Eye (tissue), 1 donor: ENCODE measurements at places on chromosomes 11 and 22.

- DNase-seq = no peak
These were observed 134.0 kb downstream of the HIPK3 start for GRCh38 chr11:33390944-33391892.

DNA sequence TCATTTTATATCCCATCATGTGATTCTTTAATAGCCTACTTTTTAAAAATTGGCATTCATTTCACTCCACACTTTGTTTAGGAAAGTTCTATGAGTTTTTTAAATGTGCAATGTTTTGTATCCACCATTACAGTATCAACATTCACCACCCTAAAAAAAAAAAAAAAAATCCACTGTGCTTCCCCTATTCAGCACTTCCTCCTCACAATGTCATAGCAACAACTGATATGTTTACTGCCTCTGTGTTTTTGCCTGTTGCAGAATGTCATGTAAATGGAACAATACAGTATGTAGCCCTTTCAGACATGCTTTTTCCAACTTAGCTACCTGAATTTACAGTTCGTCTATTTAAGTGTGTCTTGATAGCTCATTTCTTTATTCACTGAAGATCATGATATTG is 754.2 kb downstream of the FAM181B start:
- DNase-seq = no peak

DNA sequence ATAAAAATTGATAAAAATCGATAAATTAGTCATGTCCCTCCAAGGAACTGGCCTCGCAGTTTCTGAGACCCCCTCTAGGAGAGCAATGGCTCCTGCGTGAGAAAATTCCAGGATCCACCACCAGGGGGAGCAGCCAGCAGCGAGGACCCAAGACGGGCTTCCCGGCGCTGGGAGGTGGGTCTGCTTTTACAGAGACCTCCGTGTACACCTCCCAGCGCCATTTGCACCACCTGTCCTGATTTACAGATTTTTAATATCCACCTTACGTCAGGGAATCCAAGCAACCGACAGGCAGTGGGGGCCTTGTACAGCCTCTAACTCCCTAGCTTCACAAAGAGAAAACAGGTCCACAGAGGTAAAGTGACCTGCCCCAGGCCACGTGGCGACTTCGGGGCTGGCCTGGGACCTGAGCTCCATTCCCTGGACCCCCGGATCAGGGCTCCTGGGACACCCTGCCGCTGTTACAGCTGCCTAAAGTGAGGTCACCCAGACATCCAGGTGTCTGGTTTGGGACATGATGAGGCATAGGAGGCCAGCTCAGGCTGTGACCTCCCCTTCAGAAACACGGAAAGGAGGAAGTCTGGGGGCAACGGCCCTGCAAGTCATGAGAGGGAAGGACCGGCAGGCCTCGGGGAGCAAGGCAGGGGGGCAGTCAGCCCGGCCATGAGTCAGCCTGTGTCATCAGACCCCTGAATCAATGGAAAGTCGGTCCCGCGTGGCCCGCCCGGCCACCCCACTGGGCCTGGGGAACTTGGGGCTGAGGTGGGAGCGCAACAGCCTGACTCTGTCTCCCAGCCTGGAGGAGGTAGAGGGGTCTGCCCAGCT is 3.5 kb downstream of the OSM start:
- DNase-seq = peak; percentile 95

DNA sequence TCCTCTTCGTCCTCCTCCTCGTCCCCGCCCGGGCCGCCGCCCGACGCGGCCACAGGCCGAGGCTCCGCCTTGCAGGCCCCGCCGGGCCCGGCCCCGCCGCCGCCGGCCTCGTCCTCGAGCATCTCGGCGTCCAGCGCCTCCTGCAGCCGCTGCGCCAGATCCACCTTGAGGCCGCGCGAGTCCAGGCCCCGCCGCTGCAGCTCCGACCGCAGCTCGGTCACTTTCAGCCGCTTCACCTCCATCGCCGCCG is 417 bp downstream of the HNRNPUL2 start:
- DNase-seq = no peak

DNA sequence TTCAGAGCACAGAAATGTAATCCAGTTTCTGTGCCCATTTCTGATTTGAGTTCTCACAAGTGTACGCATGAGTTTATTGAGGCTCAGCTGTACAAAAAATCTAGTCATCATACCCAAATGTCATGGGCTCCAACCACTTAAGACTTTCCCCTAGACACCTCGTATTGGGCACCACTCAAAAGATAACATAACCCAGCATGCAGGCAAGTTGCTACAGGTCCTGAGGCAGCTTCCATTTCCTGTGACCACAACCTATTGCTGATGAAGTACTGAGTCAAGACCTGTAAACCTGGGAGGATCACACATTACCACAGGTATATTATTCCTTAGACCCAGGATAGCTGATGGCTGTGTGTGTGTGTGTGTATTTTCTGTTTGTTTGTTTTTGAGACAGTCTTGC is 95.2 kb downstream of the MRTFA start:
- no peak for DNase-seq

DNA sequence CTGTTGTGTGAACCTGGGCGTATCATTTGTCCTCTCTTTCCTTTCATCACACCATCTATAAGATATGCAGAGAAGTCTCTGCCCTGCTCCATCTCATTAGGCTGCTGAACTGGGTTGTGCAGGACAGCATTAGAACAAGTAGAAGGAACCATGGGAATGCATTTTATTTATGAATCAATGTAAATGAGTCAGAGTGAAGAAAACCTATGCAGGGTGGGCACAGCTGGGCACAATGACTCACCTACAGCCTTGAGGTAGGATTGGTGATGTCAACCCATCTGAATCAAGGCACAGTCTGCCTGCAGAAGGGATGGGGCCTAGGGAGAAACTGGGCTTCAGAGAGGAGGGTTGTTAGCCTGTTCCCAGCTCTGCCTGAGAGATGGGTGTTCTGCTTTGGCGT is 123.4 kb downstream of the CSNK2A3 start:
- no peak for DNase-seq

- no peak for DNase-seq
These were observed 44.9 kb downstream of the TTC17 start for GRCh38 chr11:43403357-43404231.

DNA sequence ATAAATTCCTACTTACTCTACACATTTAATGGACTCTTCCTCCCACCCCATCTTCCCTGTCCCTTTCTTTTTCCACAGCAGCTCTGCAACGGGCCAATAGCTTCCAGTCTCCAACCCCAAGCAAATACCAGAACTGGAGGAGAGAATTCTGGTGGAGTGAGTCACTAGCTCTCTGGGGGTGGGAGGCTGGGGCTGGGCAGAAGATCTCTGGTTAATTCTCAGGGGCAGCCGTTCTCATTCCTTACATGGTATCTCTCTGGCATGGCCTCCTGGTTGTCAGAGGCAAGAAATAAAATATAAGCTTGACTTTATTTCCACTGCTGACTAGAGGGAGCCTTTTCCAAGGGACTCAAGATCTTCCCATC is 90.4 kb upstream of the PARVA start:
- peak; percentile 31 for DNase-seq

- DNase-seq = no peak
These were observed 195.1 kb downstream of the SNX19 start for GRCh38 chr11:130721023-130721681.

GRCh38 chr22:45155050-45155840 is 8.5 kb upstream of the NUP50 start:
- no peak for DNase-seq

GRCh38 chr11:78838417-78838816 is 263.8 kb upstream of the NARS2 start:
- no peak for DNase-seq

GRCh38 chr22:35648066-35649025 is at the start of gene APOL6:
TSS of gene APOL6 (plus strand) at chr22:35648446. CDS start at chr22:35656426, 7,980 bp downstream.
- DNase-seq = peak; percentile 68

GRCh38 chr11:32266601-32267000 is 168.7 kb downstream of the WT1 start:
- no peak for DNase-seq

- no peak for DNase-seq
These were observed 506 bp downstream of the MCM5 start for GRCh38 chr22:35400501-35400790.
